ENCODE measurements at places on chromosomes 1 and 21.

DNA sequence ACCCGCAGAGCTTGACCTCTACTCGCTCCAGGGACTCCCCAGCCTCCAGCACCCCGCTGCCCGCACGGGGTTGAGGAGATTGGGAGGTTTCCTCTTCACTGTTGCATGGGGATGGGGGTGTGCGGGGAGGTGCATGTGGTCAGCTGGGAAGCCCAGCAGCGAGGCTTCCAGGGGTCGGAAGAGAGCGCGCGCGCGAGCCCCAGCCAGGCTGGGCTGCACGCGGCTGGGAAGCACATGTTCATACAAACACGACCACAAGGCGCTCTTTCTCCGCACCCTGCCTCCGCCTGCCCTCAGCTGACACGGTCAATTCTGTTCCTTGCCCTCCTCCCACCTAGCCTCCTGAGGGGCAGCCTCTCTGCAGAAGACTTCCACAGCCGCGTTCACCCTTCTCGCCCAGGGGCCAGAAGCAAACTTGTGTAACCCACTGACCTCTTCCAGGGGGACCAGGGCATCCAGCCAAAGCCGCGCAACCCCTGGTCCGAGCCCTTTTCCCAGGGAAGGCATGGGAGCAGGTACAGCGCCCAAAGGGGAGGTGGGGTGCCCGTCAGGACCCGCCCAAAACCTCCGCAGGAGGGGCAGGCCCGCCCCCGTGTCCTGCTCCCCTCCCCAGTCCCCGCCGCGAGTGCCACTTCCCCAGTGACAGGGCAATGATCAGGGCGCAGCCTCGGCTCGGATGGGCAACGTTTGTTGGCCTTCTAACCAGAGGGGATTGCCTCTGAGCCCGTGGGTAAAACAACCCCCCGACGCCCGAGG lies 1.3 kb downstream of the COL24A1 start:
- no peak for DNase-seq

DNA sequence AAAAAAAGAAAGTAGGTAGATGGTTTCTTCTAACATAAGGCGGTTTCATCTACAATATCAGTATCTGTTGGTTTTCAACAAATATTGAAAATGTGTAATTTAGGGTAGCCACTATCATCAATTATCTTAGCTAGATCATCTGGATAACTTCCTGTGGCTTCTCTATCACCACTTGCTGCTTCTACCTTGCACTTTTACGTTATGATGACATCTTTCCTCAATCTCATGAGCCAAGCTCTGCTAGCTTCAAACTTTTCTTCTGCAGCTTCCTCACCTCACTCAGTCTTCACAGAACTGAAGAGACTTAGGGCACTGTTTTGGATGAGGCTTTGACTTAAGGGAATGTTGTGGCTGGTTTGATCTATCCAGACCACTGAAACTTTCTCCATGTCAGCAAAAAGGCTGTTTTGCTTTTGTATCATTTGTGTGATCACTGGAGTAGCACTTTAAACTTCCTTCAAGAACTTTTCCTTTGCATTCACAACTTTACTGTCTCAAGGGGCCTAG lies 144.9 kb upstream of the HP1BP3 start:
- DNase-seq = no peak

DNA sequence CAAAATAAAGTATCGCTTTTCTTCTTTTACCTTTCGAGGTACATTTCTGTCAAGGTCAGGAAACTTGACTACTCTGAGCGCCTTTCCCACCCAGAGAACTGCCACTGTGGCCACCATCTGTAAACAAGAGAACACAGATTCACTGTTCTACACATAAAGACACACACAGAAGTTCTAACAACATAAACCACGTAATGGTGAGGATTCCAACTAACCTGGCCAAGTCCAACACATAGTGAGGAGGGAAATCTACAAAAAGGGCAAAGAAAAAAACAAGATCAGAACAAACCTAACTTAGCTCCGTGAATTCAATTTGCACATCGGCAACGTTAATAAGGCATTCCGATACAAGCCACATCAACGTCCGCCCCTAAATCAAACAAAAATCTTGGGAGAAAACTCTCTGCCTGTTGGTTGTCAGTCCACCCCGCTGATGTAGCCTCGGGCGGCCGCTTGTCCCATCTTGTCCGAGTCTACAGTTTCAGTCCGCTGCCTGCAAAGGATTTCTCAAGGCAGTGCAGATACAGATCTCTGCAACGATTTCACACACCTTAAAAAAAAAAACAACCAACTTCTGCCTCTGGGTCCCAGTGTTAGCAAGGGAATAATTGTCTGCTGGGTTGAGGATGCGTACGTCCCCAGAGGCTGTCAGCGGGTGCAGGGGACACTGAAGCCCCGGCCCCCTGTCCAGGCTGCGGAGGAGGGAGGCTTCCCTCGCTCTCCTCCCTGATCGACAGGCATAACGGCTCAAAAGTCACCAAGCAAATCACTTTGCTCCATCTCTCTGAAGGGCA lies 1.0 kb downstream of the SLC35D1 start:
- DNase-seq = no peak

- no peak for DNase-seq
Measured at GRCh38 chr1:29668551-29669157, 432.3 kb downstream of the PTPRU start.

DNA sequence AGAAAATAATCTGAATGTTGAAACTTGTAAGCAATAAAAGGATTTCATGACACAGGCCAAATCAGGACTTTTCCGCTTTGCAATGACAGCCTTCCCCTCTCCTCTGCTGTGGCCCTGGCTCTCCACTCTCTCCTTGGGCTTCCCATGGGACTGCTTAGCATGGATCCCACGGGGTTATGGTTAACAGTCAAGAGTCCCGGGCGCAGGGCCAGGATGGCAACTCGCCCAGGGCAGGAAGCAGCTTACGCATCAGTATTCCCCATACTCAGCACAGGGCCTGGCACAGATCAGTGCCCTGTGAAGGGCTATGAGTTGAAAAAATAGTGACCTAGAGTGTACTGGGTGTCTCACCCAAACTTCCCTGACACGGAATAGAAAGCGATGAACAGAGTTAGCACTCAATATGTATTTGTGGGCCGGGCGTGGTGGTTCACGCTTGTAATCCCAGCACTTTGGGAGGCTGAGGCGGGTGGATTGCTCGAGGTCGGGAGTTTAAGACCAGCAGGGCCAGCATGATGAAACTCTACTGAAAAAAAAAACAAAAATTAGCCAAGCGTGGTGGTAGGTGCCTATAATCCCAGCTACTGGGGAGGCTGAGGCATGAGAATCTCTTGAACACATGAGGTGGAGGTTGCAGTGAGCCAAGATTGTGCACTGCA lies 29.1 kb upstream of the GRHL3 start:
- DNase-seq = peak; percentile 82

DNA sequence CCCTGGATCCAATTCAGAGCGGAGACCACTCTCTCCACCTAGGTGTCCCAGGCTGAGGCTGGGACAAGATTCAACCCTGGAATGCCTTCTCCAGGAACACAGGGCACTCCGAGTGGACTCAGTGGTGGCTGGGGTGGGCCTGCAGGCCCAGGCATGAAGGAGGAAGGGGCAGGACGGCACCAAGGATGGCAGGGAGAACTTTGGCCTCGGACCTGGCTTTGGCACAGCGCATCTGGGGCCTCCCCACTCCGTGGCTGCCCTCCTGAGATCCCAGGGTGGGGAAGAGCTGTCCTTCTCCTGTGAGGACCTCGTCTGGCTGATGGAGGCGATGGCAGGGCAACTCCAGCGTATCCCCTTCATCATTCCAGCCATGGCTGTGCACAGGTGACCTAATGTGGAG lies 35.6 kb downstream of the DHCR24 start:
- no peak for DNase-seq

GRCh38 chr1:161047436-161048420 lies 2.0 kb upstream of the USF1 start:
- no peak for DNase-seq

Data from NCI-H2029 treated with DMSO at 0.1 percent for 48 hours (cell line).